Bronchial smooth muscle cell (primary cell): ENCODE measurements at places on chromosomes 7 and 10. TPM values are rescaled to one million over a fixed set of nuclear protein-coding genes. Genes with fewer than 3 reads are reported as not detected.

The IL2RA gene
- total RNA-seq: not detected in 2 replicates

The CAV1 gene
- 273 and 450 TPM in 2 replicates for total RNA-seq

The PLPP4 gene
- total RNA-seq: under 0.01 and 0.60 TPM in 2 replicates

The VCL gene
- total RNA-seq: 140 and 165 TPM in 2 replicates

The SPDYE6 gene
- not detected in 2 replicates for total RNA-seq

The NUDT13 gene
- 1.5 and 1.6 TPM in 2 replicates for total RNA-seq

The ZNF273 gene
- 2.1 and 3.0 TPM in 2 replicates for total RNA-seq

The GOLGA7B gene
- not detected in 2 replicates for total RNA-seq

The PTN gene
- 5.2 and 38.6 TPM in 2 replicates for total RNA-seq

The CALCR gene
- not detected in 2 replicates for total RNA-seq

The ASAH2 gene
- 0.26 and 0.32 TPM in 2 replicates for total RNA-seq

The PIP gene
- not detected in 2 replicates for total RNA-seq

The MAT1A gene
- not detected in 2 replicates for total RNA-seq
